ENCODE measurements at places on chromosomes 1 and 21. TPM values are rescaled to one million over a fixed set of nuclear protein-coding genes. Genes with fewer than 3 reads are reported as not detected.

Gene DYNLT4
- total RNA-seq: not detected

Gene CDK18
- 58.1 TPM for total RNA-seq

Gene OR14K1
- not detected for total RNA-seq

Gene LCE3A
- total RNA-seq: not detected

Gene CFHR4
- total RNA-seq: not detected

Gene TMEM59
- total RNA-seq: 99.6 TPM

Gene TOMM20
- total RNA-seq: 230 TPM

Gene RHD
- not detected for total RNA-seq

Gene A3GALT2
- not detected for total RNA-seq

Gene RFX5
- 45.2 TPM for total RNA-seq

Gene KRTAP10-9
- total RNA-seq: not detected

Gene OR2G6
- total RNA-seq: not detected

Gene MMP23B
- total RNA-seq: 12.7 TPM

Gene ADAMTS4
- 4.4 TPM for total RNA-seq

Gene PGLYRP3
- total RNA-seq: not detected

Gene DVL1
- total RNA-seq: 71.9 TPM

Gene TMEM63A
- 194 TPM for total RNA-seq

DNA sequence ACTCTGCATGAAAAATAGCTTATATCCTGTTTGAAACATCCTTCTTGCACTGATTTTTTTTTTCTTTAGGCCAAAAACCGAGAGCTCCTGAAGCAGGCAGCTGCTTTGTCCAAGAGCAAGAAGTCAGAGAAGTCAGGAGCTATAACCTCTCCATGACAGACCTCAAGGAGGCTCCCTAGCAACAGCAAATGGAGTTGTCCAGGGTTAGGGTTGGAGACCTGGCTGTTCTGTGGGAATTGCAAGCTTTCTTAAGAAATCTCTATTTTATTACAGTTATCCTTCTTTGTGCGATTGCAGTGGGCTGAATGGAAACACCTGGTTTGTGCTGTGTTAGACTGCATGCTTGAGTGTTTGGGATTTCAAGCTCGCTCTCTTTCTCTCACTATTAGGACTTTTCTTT lies 12.6 kb upstream of the STX12 start:
- DNase-seq: no peak

DNA sequence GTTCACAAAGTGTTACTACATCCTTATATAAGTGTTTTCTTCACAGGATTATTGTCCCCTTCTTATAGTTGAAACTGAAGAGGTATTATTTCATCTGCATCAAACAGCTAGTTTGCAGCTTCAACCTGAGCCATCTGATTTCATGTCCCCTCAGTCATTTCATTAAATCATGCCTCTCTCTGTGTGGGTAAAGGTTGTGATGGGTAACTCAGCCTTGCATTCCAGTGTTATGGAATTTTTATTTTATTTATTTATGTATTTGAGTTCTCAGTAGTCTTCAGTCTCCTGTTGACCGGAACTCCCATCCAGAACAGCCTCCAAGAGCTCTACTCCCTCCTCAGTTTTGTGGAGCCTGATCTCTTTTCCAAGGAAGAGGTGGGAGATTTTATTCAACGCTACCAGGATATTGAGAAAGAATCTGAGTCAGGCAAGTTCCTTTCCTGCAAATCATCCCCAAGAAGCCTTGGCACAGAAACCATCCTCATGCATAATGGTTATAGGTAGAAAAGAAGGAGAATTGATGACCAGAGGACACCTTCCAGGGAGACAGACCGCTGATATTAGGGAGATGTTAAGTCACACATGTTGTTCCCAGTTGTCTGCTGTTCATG lies 21.8 kb downstream of the CHD1L start:
- no peak for DNase-seq

- peak; percentile 91 for DNase-seq
These were observed 2.1 kb upstream of the AHDC1 start for GRCh38 chr1:27605796-27606707.

DNA sequence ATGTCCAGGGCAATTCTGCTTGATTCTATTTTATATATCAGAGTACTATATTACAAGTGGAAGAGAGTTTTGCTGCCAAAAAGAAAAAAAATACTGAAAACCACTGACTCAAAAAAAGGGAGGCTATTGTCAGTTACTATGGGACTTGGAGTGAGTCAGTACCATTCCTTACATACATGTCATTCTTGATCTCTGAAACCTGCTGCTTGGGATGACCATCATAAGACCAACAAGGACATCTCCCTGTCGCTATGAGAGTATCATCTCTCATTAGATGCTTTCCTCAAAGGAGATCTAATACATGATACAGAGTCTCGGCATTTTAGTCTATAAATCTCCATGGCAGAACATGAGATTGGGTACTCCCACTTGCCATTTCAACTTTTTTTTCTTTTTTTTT lies 11.8 kb upstream of the INPP5B start:
- no peak for DNase-seq

DNA sequence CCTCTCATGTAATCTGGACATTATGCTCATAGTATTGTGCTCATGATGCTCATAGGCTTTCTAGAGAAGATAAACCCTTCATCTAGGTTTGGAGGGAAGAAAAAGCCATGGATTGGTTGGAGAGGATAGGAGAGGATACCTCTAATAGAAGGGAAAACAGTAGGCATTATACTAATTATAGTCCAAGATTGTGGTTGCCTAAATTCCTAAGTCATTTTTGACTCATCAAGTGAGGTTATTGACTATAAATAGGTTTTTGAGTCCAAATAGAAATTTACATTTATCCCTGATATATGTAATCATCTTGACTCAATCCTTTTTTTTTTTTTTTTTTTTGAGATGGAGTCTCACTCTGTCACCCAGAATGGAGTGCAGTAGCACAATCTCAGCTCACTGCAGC lies 5.0 kb downstream of the SYT11 start:
- DNase-seq: no peak

DNA sequence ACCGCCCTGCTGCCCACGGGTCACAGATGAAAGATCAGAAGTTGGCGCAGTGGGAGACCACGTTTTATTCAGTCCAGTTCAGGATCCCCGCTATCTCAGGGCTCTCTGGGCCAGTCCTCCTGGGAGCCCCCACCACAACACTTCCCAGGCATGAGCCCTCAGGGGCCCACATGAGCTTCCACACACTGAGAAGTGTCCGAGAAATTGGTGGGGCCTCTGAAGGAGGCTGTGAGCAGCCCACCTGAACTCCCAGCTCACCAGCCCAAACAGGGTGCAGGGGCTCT lies 12.1 kb downstream of the TRIM46 start:
- no peak for DNase-seq

- DNase-seq: no peak
These were observed 20.9 kb downstream of the GADD45A start for GRCh38 chr1:67705735-67706453.

- DNase-seq: peak; percentile 90
These were observed 143.0 kb upstream of the GRIK3 start for GRCh38 chr1:37177230-37177864.

GRCh38 chr21:32044205-32045180 lies 171.7 kb downstream of the HUNK start:
- DNase-seq: peak; percentile 34

DNA sequence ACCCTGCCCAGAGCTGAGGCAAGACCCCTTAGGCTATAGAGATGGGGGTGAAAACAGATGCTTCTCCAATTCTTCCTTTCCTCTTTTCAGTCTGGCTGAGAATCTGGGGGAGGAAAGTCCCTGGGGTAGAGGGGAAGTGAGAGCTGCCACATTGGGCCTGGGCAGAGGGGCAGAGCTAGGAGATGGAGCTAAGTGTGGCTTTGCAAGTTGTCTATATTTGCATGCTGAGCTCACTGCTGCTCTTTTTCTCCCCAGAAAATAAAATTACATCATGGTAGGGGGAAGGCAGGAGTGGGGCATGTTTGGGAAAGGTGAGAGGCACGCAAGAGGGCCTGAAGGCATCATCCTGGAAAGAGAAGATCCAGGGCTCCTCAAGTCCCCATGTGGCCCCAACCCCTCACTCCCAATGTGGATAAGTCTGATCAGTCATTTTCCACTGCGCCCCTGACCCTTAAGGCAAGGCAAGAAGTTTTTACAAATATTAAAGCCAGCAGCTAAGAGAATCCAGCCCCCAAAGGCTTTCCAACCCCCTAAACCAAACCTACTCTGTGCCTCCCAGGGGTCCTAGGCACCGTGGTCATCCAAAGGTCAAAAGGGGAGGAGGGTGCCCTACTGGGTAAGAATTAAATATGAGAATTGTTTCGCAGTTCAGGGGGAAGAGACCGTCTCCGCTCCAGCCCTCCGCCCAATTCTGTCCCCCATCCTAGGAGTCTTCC lies 500 bp upstream of the PEA15 start:
- DNase-seq: no peak

- DNase-seq: no peak
These were observed 24.8 kb downstream of the CD101 start for GRCh38 chr1:117026361-117026760.

DNA sequence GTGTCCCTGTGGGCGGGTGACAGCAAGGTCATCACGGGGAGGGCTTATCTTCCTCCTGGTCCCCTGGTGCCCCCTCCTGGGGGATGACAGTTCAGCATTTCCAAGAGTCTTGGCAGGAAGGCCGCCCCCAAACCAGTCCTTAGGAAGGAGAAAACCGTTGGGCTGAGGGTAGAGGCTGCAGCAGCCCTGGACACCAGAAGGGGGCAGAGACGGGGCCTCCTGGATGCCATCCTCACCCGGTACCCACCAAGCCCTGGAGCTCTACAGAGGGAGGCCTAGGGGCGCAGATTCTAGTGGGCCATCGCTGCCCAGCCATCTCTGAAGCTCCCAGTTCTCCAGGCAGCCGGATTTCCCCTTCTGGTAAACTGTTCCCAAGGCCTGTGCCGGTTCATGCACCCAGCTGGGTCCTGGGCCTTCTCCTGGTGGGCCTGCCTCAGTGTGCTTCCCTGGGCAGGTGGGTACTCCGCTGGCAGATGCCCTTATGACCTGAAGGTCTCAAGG lies 14.8 kb upstream of the ZNF669 start:
- peak; percentile 89 for DNase-seq

DNA sequence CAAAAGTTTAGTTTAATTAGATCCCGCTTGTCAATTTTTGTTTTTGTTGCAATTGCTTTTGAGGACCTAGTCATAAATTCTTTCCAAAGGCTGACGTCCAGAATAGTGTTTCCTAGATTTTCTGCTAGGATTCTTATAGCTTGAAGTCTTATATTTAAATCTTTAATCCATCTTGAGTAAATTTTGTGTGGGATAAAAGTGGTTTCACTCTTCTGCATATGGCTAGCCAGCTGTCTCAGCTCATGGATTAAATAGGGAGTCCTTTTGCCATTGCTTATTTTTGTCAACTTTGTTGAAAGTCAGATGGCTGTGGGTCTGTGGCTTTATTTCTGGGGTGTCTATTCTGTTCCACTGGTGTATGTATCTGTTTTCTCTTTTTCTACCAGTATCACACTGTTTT lies 801.3 kb upstream of the ADGRL4 start:
- no peak for DNase-seq

- DNase-seq: no peak
These were observed 104.6 kb downstream of the DIRAS3 start for GRCh38 chr1:67945733-67946374.

DNA sequence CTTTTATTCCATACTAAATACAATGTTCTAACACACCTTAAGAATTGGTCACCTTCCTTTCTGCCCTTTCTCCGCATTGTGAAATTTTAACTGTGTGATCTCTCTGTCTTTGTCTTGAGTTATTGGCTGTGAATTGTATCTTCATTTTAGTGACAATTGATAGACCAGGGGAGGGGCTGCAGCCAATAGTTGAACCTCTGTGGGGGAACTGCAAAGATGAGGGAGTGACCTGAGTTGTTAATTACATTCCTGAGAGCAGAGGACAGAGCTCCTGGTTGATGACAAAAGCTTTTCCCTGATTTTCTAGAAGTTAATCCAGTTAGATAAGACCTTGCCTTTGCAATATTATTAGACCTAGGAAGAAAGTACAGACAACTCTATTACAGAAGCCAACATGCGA lies 1535.7 kb downstream of the BRINP3 start:
- peak; percentile 75 for DNase-seq

DNA sequence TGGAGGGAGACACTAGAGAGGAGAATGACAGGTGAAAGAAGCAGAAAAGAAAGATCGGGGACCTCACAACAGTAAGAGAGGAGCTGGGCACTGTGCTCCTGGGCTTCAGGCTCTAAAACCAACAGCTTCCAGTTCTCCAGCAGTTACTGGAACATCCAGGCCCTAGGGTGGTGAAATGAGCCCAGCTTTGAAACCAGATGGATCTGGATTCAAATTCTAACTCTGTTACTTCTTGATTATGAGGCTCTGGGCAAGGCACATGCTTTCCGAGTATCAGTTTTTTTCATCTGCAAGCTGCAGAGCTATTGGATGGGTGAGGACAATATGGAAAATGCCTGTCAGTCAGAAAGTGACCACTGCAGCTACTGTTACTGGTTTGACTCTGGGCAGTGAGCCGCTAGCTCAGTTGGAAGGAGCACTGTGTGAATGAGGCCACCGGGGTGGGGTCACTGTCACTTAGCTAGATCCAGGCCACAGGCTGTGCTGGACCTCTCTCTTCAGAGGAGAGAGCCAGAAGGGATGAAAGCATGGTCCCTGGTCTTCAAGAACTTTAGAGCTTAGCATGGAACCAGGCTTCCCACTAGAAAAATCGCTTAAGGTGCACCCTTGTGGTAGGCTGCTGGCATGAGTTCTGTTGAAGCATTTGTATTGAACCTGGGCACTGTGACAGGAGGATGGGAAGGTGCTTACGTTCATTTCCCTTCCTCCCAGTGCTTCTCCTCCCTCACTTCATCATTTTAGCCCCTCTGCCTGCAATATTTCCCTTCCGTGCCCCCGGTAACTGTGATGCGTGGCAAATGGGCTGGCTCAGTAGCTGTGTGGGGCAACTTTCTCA lies 12.2 kb downstream of the PLEKHO1 start:
- DNase-seq: no peak
